Activated CD4-positive, alpha-beta memory T cell treated with anti-CD3 and anti-CD28 coated beads for 36 hours (primary cell): ENCODE measurements at places on chromosomes 12 and 14. TPM values are rescaled to one million over a fixed set of nuclear protein-coding genes. Genes with fewer than 3 reads are reported as not detected.

TMEM30B gene
- 1.7 TPM for total RNA-seq

RDH12 gene
- total RNA-seq, result not detected

LHX5 gene
- not detected for total RNA-seq

CLEC2A gene
- total RNA-seq, result not detected

CHURC1 gene
- 62.6 TPM for total RNA-seq

TCL1B gene
- total RNA-seq, result not detected

NPFF gene
- total RNA-seq, result not detected

P2RX2 gene
- not detected for total RNA-seq

CLEC6A gene
- total RNA-seq, result not detected

SDSL gene
- total RNA-seq, result not detected

DNA sequence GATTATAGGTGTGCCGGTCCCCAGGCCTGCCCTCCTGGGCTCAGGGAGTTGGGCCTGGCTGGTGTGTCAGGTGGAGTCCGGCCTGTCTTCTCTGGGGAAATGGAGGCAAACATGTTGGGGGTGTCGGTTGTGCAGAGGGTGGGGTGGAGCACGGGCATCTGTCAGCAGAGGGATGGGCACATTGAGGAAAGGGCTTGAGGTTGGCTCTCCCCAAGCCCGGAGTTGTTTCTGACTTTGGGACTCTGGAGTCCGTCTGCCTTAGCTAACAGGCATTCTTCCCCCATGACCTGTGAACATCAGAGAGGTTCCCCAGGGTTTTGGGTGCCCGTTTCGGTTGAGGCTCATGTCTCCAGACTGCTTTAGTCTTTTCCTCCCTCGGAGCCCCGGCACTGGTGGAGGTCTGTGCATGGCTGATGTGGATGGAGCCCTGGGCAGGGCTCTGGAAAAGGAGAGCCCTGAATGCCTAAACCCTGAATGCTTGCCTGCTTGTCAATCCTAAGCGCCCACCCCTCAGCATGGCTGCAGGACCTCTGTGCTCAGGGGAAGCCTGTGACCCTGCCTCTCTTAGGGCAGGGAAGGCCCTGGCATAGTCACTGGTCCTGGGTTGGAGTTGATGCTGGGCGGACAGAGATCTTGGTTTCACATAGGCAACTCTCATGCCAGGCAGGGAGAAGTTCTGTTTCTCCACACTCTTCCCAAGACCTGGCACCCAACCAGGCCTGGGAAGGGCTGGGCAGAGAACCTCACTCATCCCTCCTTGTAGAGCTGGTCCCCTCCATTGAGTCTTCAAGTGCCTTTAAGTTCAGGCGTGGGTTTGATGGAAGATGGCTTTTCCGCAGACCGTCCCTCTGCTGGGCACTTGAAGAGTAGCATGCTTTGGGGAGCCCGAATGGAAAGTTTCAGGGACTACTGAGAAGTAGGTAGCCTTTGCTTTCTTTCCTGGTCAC lies 12.9 kb downstream of the NYNRIN start:
- DNase-seq, result peak; percentile 45

GRCh38 chr14:91108941-91109611 lies 4.8 kb upstream of the DGLUCY start:
- peak; percentile 65 for DNase-seq

- peak; percentile 65 for DNase-seq
Measured at GRCh38 chr14:73759183-73759713, 45.1 kb upstream of the PNMA1 start.

DNA sequence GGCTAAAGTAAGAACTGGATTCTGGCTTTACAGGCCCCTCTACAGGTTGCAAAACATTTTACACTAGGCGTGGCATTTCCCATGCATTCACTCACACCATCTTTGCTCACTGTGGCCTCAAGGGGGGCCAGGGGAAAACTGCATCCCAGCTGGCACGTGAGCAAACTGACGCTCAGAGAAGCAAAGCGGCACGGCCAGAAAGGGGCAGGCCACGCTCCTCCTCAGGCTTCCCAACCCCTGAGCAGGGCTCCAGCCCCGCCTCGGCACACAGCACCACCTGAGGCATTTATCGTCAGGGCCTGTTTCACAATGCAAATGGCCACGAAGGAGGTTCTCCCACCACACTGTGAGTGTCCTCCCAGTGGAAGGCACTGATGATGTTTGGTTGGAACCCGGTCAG lies 90.8 kb downstream of the BCL11B start:
- peak; percentile 52 for DNase-seq

- DNase-seq, result no peak
Measured at GRCh38 chr12:57895389-57896114, 45.8 kb upstream of the ATP23 start.

DNA sequence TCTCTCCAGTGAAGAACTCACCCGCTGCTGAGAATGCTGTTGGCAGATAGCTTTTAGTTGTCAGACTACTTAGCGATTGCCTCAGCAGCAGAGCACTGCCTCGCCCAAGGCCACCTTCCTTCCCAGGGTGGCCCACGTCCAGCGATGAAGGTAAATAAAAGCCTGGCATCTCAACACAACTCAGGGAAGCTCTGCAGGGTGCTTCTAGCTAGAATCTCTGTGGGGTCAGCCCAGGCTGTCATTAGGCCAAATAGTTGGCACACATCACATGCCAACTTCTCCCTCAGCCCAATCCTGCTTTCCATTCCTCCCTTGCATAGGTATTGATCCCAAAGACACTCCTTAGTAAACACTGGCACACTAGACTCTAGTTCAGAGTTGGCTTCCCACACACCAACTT lies 368.1 kb upstream of the TMTC1 start:
- no peak for DNase-seq

- no peak for DNase-seq
Measured at GRCh38 chr12:106251631-106252455, 4.0 kb upstream of the CKAP4 start.

DNA sequence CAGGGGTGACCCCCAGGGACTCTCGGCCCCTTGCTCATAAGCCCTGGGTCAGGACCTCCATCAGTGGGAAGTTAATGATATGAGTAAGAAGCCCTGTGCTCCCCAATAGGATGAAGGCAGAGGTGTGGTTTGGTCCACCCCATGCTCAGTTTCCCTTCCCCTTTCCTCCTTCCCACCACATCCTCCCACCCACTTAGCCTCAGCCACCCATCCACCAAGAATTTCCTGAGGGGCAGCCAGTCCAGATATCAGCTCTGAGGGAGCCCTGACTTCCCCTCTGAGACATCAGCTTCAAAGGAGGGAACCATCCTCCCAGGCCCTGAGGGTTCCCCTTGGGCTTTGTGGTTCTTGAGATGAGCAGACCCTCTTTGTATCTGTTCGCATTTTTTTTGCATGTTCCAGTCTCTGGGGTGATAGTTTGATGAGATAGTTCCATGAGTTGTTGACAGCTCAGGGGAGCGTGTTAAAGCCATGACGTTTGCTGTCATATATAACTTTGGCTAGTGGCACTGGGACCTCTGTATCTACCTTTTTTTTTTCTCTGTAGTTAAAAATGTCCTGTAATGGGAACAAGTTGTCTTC lies 71.2 kb downstream of the LGMN start:
- DNase-seq, result peak; percentile 87

DNA sequence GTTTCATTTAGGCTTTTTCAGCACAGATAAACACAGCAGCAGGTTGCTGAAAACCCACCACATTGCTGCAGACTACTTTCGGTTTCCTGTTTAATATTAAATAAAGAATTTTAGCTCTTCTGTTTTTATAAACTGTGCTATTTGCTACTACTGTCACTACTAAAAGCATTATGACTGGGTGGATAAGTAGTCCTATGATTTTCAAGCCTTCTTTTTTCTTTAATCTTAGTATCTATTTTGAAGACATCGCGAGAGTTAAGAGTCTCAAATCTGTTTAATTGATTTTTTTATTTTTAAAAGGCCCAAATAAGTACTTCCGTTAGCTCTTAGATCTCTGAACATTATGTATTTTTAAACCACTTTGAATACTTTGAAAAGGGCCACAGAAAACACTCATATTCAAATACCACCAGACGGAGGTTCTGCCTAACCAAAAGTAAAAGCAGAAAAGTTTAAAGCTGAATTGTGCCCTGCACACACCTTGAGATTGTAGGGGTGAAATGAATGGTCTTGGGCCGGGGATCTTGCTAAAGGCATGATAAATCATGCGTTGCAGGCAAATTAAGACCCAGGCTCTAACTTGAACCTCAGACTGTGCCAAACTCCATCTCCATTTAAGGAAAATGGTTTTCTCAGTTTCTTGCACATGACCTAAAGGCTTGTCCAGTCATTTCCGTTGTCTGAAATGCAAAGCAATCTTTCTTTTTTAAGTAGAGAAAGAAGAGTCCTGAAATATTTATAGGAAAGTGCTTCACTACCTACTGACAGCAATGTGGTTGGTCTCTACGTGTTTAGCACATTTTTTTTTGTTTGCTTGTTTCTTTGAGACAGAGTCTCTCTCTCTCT lies 13.6 kb upstream of the FOXN3 start:
- DNase-seq, result peak; percentile 75

- no peak for DNase-seq
Measured at GRCh38 chr14:103576371-103577024, 13.7 kb downstream of the COA8 start.

- no peak for DNase-seq
Measured at GRCh38 chr12:4197922-4198763, 75.4 kb upstream of the CCND2 start.

DNA sequence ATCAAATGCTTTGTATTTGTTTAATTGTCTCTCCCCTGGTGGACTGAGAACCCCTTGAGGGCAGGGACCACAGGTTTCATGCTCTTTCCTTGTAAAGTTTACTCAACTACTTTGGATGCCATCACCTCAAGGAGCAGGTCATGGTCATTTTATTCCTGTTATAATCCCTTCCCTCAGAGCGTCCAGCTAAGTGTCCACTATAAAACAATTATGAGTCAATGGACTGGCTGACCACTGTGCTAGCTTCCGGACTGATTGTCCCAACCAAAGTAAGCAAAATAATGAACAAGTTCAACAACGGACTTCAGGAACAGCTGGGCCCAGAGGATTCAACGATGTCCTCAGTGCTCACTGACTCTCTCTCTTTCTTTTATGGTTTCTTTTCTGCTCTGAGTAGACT lies 18.2 kb downstream of the AK7 start:
- DNase-seq, result no peak

GRCh38 chr12:112349431-112349830 lies 32.8 kb downstream of the HECTD4 start:
- DNase-seq, result no peak

- no peak for DNase-seq
Measured at GRCh38 chr12:120814903-120815429, 89.2 kb downstream of the SPPL3 start.

DNA sequence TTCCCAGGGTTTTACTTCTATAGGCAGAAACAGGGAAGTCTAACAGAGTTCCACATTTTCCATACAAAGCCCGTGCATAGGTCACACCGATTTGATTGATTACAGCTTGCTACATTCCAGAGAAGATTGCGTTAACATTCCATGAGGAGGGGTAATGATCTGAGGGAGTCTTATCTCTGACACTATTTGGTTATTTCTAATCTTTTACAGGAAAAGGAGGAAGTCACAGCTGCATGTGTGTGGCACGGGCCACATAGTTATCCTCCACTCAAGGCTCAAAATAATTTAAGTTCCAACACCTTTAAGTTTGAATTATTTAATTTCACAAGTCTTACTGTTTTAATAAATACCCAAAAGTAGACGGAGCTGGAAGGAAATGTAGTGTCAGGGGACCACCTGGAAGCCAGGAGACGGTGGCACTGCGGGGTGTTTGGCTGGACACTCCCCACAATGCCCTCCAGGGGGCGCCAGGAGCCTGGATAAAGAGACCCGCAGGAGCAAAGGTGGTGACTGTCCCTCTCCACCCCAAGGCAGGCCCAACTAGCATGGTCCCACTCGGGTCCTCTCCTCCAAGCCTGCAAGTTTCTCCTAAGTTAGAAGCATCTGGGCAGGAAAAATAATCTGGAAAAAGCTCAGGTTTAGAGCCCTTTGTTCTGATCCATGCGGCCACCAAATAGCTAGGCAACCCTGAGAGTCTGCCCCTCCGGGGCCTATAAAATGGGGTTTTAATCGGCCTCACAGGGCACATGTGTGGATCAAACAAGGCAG lies 20.2 kb downstream of the KRT8 start:
- peak; percentile 87 for DNase-seq

DNA sequence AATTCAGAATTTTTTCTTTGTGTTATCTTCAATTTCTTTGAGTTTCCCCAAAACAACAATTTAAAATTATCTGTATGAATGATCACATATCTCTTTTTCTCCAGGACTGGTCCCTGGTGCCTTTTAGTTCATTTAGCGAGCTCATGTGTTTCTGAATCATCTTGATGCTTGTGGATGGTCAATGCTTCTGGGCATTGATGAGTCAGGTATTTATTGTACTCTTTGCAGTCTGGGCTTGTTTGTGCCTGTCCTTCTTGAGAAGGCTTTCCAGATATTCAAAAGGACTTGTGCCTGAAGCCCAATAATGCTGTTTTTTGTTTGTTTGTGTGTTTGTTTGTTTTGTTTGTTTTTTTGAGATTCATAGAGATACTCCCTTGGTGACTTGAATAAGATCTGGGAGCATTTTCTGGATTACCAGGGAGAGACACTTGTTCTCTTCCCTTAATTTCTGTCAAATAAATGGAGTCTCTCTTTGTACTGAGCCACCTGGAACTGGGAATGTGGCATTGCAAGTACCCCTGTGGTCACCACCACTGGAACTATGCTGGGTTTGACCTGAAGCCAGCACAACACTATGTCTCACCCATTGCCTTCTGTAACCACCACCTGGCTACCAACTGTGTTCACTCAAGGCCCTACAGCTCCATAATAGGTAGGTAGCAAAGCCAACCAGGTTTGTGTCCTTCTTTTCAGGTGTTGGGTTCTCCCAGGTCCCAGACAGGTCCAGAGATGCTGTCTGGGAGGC lies 56.3 kb downstream of the SLC6A15 start:
- no peak for DNase-seq

DNA sequence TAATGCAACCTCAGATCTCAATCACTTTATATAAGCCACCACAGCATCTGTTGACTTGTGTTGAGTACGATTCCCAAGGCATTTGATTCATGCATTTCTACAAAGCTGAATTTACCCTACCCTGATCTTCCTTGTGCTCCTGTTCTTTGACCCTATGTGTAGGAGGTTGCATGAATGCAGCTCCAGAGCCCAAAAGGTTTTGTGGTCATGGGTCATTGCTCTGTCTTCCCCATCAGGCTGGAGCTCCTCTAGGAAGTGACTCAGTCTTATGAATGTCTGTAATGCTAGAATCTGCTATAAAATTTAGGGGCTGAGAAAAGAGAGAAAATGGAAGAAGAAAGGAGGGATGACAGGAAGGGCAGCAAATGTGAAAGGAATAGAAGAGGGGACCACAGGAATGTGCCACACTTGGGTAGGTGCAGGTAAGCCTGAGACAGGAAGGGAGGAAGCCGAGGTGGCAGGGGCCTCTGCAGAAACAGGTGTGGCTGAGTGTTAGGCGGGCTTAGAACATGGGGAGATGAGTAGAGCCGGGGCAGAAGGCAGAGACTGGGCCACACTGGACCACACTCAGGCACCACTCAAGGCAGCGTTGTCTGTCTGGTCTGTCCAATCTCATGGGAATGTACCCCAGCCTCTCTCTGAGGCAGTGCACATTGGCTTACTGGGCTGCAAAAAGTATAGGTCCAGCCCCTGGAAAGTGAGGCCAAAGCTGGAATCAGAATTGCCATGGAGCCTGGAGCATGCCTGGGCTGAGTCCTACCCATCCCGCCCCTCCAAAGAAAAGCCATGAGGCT lies 334.1 kb downstream of the BCL11B start:
- no peak for DNase-seq
